ENCODE measurements at places on chromosomes 16 and 17.

- no peak for DNase-seq
Observed at GRCh38 chr16:81641395-81642106, 137.5 kb upstream of the PLCG2 start.

- peak; percentile 80 for DNase-seq
Observed at GRCh38 chr17:4327606-4328005, 38.9 kb downstream of the UBE2G1 start.

GRCh38 chr16:9612267-9612666 lies 520.8 kb downstream of the HAPSTR1 start:
- no peak for DNase-seq

GRCh38 chr17:78973196-78973595 lies 6.5 kb downstream of the LGALS3BP start:
- DNase-seq: no peak

- peak; percentile 81 for DNase-seq
Observed at GRCh38 chr16:24700549-24701392, 28.7 kb upstream of the TNRC6A start.

- no peak for DNase-seq
Observed at GRCh38 chr17:1197781-1198490, 18.2 kb upstream of the ABR start.

GRCh38 chr17:80890196-80890920 lies 101.3 kb upstream of the CHMP6 start:
- no peak for DNase-seq

GRCh38 chr17:914561-914960 lies 65.0 kb downstream of the NXN start:
- DNase-seq: no peak

- DNase-seq: no peak
Observed at GRCh38 chr16:17460890-17461289, 9.9 kb downstream of the XYLT1 start.
